ENCODE measurements at places on chromosomes 16 and 17. TPM values are rescaled to one million over a fixed set of nuclear protein-coding genes. Genes with fewer than 3 reads are reported as not detected.

- no peak for DNase-seq
These were observed 14.4 kb downstream of the ERBB2 start for GRCh38 chr17:39714234-39714633.

- DNase-seq = peak; percentile 76
These were observed 458 bp downstream of the SLC12A4 start for GRCh38 chr16:67967958-67968399.

DNA sequence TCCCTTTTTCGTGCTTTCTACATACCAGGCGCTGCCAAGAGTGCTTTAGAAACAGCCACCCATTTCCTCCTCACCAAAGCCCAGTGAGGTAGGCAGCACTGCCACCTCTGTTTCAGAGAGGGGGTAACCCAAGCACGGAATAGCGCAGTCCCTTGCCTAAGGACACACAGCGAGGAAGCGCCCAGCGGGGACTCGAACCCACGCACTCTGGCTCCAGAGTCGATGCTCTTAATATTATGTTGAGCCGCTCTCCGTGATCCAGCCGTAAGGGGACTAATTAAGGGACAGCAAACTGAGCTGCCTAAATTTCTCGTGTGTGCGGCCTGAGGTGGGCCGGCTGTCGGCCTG lies 497 bp downstream of the CES1 start:
- DNase-seq = no peak

DNA sequence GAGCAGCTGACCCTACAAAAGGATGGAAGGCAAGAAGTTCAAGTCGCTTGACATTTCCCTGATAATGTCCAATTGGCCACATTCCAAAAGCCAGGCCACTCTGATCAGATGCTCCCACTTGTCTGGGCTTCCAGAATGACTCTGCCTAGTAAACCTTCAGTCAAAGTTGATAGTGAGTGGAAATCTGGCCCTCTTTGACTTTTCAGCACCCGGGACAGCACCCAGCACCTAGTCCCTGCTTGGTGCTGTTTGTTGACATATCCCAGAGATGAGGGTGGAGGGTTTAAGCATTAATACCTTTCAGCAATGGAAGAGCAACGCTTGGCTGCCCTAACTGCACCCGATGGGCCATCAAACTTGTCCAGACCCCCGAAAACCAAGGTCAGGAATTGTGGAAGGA lies 131.3 kb downstream of the AIPL1 start:
- no peak for DNase-seq

KRTAP9-8 gene
- total RNA-seq = not detected

NRN1L gene
- not detected for total RNA-seq
